ENCODE measurements at places on chromosomes 7 and 10.

DNA sequence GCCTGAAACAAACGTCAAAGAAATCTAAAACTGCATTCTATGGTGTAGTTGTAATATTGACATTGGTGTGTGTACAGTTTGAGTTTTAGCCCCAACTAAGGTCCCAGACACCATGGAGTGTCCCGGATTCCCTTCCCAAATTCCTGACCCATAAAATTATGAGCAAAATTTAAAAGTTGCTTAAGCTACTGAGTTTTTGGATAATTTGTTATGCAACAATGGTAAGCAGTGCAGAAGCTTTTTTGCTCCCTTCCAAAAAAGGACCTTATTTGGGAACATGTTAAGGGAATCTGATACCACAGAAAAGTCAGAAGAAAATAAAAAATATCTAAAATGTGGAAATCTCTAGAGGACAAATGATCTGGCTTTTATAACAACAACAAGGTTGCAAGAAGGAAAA is 63.3 kb upstream of the KMT2E start:
- no peak for DNase-seq

GRCh38 chr10:25112016-25112415 is 62.8 kb upstream of the GPR158 start:
- DNase-seq, result no peak

GRCh38 chr10:75466886-75467285 is 35.5 kb downstream of the LRMDA start:
- DNase-seq, result no peak

GRCh38 chr10:1251769-1252168 is 195.6 kb downstream of the WDR37 start:
- DNase-seq, result no peak

DNA sequence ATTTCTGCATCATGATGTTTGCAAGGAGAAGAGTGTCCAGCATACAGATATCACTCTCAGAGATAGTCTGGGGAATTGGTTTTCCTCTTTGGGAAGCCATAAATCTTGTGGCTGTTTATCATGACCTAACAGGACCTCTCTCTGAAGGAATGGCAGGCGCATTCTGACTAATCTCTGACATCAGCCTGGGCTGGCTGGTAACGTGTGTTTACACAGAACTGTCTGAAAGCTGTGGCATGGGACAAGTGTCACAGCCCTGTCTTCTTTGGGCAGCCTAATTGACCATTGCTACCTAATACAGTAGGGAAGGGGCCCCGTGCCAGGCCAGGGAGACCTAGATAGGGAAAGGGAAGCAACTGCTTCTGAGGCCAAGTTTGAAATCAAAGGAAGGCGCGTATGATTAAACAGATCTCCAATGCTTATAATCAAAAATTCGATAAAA is 73.9 kb upstream of the CABCOCO1 start:
- DNase-seq, result no peak

GRCh38 chr7:89200758-89201157 is 405.2 kb upstream of the TEX47 start:
- DNase-seq, result no peak

DNA sequence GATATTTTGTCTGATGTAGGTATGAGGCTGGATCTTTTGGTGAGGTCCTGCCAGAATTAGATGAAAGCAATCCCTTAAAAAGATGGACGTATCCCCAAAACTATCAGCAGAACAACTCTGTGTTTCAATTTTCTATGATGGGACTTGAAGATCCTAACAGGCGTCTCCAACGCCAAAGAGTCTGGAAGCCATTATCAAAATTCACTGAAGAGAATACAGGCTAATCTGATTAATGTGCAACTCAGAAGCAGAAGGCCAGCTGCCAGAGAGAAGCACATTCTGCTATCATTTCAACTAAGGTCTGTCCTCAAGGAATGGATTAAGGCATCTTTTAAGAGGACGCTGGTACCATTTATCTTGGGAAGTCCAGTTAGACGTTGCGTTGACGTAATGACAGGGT is 119.7 kb downstream of the FGFR2 start:
- DNase-seq, result no peak

DNA sequence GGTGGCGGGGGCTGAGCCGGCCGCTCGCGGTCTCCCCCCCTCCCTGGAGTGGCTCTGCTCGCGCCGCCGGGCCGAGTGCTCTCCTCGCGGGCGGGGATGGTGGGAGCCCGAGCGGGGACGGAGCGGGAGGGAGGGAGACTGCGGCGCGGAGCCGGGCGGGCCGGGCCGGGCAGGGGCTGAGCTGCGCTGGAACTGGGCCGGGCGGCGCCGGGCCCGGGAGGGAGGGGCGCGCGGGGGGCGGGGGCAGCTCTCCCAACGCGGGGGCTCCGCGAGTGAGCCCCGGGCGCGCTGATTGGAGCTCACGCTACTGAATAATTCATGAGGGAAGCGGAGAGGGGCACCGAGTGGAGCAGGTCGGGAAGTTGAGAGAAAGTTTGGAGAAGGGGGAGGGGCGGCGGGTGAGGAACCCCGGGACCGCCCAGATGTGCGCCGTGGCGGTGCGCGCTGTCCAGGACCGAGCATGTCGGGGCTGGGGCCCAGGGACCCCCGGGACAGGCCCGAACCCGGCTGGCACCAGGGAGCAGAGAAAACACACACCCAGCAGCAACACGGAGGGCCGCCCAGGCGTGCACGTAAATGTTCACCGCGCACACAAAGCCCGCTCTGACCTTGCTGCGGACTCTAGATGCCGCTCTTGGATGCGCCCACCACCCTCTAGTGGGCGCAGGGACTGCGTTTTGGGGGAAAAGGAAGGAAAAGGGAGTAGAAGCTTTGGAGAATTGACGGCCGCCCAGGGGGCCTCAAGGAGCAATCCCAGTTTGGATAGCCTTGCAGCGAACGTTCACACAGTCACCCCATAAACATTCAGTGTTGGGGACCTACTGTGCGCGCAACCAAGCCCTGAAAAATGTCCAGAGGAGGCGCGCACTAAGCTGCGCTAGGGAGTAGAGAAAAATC is at the start of gene EPHB4:
EPHB4 (minus strand) TSS at position 194 of the 897 bp plus-strand sequence. CDS start 493 bp downstream, outside the sequence.
- peak; percentile 41 for DNase-seq

- DNase-seq, result no peak
These were observed 607 bp upstream of the GGCT start for GRCh38 chr7:30505174-30505697.

DNA sequence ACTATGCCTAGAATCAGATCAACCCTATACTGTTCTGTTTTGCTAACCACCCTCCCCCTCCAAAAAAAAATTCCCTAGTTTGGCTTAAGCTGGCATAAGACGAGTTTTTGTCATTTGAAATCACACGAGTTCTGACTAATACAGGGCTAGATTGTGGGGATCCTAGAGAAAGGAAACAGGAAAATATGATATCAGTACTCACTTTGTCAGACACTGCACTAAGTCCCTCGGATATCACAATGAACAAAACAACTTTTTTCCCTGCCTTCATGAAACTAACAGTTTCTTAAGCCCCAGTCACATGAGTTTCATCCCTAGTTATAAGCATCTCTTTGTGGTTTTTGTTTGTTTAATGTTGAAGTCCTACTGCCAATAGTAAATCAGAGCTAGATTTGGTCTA is 118.5 kb downstream of the ITGB8 start:
- no peak for DNase-seq

DNA sequence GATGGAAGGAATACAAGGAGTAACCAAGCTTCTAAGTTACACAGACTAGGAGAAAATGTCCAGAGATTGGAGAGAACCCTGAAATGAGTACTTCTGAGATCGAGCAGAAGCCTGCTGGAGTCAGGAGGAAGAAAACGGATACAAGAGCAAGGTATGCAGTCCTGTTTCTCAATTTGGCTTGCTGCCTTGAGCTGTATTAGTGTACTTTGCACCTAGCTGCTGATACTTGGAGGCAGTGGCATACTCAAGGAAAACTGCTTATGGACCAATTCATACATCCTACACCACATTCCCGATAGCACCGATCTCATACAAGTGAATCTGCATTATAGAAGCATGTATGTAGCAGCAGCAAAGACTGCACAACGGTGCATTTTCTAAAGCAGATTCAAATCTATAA is 14.4 kb downstream of the PIP4K2A start:
- DNase-seq, result no peak
